H4 (cell line): ENCODE measurements at places on chromosomes 5 and 9.

- DNase-seq: no peak
Observed at GRCh38 chr5:167285591-167285990, 1005.9 kb upstream of the WWC1 start.

DNA sequence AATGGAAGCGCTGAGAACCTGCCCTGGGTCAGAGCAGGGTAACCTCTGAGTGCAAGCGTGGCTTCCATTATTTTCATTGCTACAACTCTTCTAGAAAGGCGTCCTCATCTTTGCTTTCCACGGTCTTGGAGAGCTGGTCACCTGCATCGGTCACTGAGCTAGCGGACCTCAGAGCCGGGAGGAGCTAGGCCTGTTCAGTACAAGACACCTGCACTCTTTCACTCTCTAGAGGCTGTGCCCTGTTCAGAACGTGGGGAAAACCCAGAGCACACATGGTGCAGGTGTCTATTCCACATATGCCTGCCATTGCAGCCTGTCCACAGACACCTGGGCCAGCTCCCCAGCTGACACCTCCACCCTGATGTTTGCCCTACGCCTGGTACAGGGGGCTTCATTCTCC, 147.8 kb upstream of the IRX2 start:
- DNase-seq: no peak

- no peak for DNase-seq
Observed at GRCh38 chr5:62005551-62005950, 300.5 kb upstream of the KIF2A start.

- DNase-seq: no peak
Observed at GRCh38 chr5:74384851-74385250, 255.7 kb downstream of the ENC1 start.

- DNase-seq: peak; percentile 62
Observed at GRCh38 chr9:899440-900184, 58.1 kb downstream of the DMRT1 start.

DNA sequence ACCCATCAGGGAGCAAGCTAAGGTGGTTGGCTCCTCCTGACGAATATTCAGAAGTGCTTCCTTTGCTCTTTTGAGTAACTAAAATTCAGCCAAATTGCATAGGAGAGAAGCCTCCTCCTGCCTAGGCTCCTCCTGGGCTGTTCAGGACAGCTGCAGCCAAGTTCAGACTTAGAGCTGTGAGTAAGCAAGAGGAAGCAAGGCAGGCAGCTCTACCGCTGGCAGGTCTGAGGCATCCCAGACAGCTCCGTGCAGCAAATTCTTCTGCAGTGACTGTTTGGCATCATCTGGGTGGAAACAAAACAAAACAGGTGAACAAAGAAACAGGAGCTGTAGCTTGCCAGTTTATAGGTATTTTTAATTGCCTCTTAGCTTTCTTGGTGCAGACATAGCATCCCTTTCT, 421.0 kb downstream of the GADD45G start:
- DNase-seq: no peak

DNA sequence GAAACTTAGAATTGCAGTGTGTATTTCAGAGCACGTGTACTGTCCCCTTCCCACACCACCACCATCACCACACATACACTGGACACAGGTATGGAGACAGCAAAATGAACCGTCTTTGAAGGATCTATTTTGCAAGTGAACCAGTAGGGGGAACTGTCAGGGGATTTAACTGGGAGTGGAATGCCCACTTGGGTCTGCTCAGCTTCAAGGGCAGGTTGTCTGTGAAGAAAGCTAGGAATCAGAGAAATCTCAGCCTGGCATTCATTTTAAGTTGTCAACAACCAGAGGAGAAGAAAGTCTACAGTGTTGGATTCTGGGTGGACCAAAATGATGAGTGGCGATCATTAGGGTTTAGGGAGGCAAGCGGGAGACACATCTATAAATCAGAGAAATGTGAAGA, 147.0 kb downstream of the DCP2 start:
- DNase-seq: no peak

DNA sequence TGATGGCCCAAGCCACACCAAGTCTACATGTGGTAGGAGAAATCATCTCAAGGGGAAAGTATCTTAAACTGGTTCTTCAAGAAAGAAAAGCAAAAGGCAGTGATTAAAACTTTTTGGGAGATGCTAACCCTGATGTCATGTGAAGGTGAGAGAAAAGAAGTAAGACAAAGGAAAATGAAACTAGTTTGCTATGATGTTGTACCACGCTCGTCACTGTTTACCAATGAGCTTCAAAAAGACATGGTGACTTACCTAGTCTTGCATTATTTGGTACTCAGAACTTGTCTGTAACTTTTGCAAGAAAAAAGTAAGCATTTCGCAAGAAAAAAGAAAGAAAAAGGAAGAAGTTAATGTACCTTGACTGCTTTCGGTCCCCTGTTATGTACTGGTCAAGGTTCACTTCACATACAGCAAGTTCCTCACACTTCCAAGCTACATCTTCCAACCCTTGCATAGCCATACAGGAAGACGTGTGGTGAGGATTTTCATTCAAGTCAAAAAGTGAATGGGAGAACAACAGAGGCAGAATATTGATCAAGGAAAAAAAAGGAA, 739.3 kb downstream of the NR2F1-AS1 start:
- no peak for DNase-seq

DNA sequence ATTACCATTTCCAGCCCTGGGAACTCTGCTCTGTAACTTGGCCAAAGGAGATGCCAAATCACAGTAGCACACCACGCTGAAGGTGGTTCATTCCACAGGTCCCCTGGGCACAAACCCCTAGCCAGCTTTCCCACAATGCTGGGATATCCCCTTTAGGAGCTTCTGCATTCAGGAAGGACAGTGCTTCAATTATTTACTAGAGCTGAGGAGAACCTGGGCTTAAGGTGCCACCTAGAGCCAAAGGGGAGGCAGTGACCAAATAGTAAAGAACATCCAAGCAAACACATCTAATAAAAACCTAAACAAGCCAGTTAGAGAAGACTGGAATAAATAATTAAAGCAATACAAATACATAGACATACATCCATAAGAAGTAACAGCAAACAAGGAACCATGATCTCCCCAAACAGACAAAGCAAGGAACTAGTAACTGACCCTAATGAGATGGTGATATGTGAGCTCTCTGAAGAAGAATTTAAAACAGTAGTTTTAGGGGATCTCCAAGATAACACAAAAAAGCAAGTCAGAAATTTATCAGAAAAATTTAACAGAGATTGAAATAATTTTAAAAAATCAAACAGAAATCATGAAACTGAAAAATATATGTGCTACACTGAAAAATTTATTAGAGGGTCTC, 14.6 kb downstream of the KIF4B start:
- DNase-seq: no peak

DNA sequence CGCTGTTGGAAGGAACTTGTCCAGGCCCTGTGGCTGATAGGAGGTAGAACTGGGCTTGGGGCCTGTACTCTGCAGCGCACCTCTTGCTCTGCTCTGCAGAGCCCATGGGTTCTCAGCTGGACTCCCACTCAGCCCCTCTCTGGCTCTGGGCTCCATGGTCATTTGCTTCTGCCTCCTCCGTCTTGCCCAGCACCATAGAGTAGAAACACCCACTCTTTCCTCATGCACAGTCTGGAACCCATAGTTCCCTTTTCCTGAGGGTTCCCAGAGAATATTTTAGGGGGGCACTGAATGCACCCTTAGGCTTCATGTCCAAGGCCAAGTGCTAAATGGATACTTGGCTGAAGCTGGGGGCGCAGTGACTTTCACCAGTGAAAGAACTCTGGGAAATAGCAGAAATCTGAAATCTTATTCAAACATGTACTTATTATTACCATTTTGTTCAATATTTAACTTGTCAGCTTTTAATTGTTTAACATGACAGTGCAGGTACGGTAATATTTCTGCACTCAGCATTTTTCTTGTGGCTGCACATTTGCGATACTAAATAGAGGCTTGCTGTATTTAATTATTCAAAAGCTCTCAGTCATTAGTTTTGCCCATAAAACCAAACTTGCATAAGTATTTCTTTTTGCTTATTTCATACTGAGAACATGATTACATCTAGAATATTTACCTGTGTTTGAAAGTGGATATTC, 31.5 kb downstream of the GALNT12 start:
- no peak for DNase-seq
